ENCODE measurements at places on chromosomes 7 and 10.
A peak's percentile ranks its signal among the peaks of the same experiment; 100 is the strongest.

GRCh38 chr7:99375070-99375807, 709 bp downstream of the ARPC1B start:
- DNase-seq = peak; percentile 62

DNA sequence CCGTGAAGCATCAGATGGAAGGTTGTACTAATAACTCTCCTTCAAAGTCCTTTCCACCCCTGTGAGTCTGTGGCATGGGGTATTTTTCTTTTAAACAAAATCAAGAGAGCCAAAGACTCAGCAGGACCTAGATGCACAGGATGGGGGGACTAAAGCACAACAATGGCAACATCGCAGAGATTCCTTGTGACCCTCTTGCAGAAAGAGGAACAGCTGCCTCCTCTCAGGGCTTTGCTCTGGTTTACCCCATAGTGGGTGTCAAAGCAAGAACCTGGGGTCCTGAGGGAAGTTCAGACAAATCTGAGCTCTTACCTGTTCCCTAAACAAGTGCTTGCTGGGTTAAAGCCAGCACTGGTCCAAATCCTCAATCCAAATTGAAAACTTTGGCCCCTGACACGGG, 39.2 kb downstream of the FGF8 start:
- no peak for DNase-seq

GRCh38 chr7:132108563-132108962, 467.7 kb downstream of the PLXNA4 start:
- DNase-seq = no peak

DNA sequence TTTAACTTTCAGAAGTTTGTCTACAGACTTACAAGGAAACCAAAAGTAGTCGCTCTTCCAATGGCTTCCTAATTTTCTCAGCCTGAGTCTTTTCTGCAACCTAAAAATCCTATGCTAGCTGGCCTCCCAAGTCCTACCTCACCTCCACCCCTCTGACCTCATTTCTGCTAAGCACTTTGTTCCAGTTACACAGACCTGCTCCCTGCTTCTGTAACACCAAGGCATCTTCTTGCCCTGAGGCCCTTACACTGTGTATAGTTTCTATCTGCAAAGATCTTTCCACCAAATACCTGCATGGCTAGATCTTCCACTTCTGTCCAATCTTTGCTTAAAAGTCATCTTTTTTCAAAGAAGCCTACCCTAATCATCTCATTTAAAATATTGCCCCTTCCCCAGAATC, 1.9 kb upstream of the SNX13 start:
- DNase-seq = no peak

DNA sequence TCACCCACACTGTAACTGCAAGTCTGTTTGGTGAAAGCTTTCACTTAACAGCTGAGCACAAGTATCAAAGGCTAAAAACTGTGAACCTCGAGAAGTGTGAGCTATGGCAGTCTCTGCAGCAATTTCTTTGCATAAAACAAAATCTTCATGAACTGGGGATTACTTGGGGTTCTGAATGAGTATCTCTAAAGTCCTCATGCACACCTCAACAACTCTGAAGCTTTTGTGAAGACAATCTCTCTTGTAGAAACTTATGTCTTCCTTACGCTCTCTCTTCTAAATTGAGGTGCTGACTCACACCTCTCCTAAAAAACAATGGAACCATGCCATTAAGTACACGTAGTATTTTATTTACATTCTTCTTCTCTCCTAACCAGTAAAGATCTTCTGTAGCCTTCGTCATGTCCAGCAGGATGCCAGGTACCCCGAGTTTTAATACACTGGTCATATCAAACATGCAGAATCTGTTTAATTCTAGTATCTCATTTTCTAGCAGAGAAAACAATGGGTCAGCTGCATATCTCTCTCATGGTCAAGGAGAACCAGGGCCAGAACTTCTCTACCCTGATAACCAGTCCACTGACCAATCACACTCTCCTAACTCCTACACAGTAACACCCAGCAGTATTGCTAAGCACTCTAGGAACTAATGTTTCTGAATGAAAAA, 76.9 kb downstream of the UBE2H start:
- no peak for DNase-seq

- peak; percentile 54 for DNase-seq
These were observed 10.9 kb downstream of the SEC31B start for GRCh38 chr10:100508691-100509150.

GRCh38 chr7:116771640-116772039, 90.7 kb upstream of the CAPZA2 start:
- DNase-seq = no peak

DNA sequence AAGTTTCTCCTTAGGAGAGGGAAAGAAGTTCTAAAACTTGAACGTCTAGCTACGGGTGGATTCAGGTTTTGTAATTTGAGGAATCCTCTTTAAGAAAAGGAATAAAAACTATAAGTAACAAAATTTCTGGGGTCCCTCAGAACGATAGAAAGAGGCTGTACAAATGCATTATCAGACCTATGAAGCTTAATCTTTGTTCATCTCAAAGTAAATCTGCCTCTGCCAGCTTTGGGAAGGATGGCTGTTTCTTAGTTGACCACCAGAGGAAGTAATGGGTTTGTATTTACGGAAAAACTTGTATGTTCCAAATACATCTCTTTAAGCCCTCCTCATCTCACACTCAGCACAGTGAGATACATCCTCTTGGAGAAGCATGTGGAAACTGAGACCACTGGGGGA, 864 bp downstream of the PSTK start:
- peak; percentile 6 for DNase-seq

GRCh38 chr7:51980313-51980712, 663.7 kb upstream of the COBL start:
- DNase-seq = no peak

DNA sequence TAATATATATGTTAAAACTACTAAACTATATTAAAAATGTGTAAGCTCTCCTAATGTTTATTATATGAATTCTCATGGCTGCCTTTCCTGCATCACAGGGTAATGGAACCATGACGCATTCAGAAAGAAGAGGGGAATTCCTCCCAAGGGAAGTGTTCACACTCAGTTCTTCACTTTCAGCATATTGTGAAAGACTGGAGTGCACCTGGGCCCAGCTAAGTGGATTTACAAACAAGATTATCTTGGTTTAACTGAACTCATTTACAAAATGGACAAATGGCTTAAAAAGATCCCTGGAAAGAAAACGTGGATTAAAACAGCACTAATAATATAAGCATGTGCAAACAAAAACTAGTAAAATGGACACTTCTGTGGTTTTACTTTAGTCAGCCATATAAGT, 149.8 kb downstream of the DOCK4 start:
- DNase-seq = no peak

- DNase-seq = peak; percentile 53
These were observed 154.4 kb upstream of the MKLN1 start for GRCh38 chr7:131173145-131173890.

DNA sequence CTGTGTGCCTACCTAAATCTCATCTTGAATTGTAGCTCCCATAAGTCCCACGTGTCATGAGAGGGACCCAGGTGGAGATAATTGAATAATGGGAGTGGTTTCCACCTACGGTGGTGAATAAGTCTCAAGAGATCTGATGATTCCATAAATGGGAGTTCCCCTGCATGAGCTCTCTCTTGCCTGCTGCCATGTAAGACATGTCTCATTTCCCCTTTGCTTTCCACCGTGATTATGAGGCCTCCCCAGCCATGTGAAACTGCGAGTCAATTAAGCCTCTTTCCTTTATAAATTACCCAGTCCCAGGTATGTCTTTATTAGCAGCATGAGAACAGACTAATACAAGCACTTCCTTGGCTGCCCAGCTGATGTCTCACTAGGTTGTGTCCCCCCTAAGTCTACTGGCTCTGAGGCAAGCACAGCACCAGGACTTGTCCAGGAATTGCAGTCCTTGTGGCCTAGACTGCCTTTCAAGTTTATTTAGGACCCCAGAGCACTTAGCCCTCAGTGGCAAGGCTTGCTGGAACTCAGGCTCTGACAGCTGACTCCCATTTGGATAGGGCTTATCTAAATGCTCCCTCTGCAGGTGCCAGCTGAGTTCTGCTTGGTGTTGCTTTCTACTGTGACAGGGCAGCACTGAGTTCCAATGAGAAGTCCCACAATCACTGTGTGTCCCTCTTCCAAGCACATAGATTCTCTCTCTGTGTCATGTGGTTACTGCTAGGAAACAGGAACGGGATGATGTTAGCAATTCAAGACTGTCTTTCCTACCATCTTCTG, 59.0 kb upstream of the TAS2R16 start:
- no peak for DNase-seq

DNA sequence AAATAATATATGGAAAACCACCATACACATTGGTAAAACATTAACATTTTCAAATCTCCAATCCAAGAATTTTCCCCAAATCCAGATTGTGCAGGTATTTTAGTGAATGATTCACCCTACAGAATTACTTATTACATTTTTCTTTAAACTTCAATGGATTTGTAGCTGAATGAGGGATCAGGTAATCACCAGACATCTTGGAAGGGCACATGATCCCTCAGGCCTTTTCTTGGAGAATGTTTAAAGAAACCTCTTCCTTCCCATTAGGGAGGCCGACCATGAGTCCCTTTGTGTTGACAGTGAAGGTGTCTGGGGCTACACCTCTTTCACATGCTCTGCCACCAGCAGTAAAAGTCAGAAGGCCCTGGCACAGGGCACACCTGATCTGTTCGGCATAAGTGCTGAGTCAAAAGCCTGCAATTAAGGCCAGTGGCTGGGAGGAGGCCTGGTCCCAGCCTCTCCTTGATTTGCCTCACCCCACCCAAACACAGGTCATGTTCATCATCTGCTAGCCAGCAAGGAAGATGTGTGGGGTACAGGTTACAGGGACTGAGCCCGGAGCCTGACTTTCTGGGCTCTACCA, 207.7 kb downstream of the SNX10 start:
- no peak for DNase-seq

- peak; percentile 26 for DNase-seq
These were observed 58.0 kb upstream of the STRIP2 start for GRCh38 chr7:129376076-129376777.

- no peak for DNase-seq
These were observed 39.8 kb upstream of the GPR22 start for GRCh38 chr7:107430057-107430456.

GRCh38 chr7:121774563-121774962, 98.4 kb upstream of the PTPRZ1 start:
- no peak for DNase-seq

- no peak for DNase-seq
These were observed 80.4 kb downstream of the CUBN start for GRCh38 chr10:17049195-17049594.

DNA sequence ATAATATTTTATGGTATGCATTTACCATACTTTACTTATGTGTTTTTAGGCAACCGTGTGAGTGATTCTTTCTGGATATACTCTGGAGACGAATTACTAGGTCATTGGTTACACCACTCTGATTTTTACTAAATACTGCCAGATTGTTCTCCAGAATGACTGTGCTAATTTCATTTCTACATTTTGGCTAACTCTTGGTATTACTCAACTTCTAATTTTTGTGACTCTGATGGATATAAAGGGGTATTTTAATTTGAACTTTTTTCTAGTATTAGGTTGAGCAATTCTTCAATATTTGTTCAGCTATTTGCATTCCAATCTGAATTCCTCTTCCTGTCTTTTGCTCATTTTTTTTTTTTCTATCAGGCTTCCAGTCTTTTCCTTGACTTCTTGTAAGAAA, 223.6 kb downstream of the MDFIC start:
- no peak for DNase-seq

- no peak for DNase-seq
These were observed 219.6 kb downstream of the CACNB2 start for GRCh38 chr10:18359812-18360211.

GRCh38 chr7:16815001-16815400, 10.2 kb upstream of the AGR2 start:
- DNase-seq = no peak

GRCh38 chr10:865257-865656, 66.2 kb downstream of the LARP4B start:
- DNase-seq = no peak

DNA sequence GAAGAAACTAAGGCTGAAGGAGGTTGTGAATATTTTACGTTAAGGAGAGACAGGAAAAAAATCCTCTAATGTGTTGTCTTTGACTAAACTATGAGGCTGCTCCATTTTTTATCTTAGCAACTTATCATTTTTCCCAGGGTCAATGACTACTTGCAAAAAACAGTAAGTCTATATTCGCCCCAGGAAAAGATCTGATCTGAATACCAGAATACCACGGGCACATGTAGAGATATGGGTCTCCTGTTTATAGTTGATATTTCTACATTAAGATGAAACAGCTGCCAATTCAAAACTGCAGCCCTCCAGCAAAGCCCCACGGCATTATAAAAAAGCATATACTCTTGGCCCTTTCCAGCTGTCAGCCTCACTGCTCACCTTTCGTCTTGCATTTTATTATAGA, 358.4 kb downstream of the SH2D4B start:
- DNase-seq = no peak

- DNase-seq = peak; percentile 42
These were observed 58.4 kb upstream of the PCGF5 start for GRCh38 chr10:91162050-91162494.

- no peak for DNase-seq
These were observed 71.9 kb upstream of the DUSP5 start for GRCh38 chr10:110425684-110426293.

DNA sequence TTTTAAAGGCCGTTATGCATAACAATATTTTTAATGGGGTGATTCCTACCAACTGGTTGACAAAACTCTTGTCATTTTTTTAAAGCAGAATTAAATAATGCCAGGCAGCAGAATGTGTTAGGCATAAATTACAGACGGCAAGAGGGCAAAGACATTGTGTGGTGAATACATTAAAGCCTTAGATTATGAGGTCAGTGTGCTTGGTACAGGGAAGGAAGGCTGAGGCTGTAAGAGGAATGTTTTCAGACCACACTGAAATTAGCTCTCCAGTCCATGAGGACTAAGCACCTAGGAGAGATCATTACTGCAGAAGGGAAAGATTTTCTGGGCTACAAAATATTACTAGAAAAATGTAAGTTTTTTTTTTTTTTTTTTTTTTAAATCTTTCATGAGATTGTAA, 312.8 kb upstream of the PRKCQ start:
- DNase-seq = no peak

DNA sequence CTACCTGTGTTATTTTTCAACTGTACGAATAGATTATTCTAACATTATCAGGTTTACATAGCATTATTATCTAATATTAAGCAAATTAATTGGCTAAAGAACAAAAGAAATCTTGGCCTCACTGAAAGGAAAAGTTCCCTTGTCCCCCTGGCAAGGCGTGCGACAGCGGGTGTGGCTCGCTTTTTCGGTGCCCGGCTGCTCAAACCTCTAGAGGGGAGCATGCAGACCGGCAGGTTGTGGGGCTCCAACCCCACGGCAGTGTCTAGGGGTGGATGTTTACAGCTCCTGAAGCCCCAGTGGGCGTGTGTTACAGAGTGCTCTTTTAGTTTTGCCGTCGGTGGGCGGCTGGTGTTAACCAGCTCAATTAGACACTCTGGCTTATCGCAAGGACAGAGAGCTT, 456.4 kb downstream of the TNS3 start:
- DNase-seq = no peak

GRCh38 chr10:97531401-97531986, 32.8 kb downstream of the UBTD1 start:
- DNase-seq = no peak
